ENCODE measurements at places on chromosomes 1 and 21.

GRCh38 chr1:52368383-52369172, 2.6 kb upstream of the CC2D1B start:
- DNase-seq, result peak; percentile 66

GRCh38 chr1:31795801-31796621, 19.8 kb downstream of the SPOCD1 start:
- no peak for DNase-seq

DNA sequence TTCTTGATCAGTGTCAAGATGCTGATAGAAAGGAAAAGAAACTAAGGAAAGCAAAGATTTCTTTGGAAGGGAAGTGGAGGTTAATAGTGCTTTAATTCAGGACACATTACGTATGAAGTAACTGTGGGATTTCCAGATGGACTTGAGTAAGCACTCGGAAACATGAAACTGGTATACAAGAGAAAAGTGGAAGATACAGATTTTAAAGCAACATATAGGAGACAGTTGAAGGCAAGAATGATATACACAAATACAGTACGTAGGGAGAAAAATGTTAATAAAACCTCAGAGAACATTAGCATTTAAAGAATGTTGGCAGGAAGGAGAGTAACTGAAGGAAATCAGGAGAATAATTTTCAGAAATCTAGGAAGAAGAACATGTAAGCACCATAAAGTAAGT, 730.9 kb upstream of the ADGRL2 start:
- no peak for DNase-seq

DNA sequence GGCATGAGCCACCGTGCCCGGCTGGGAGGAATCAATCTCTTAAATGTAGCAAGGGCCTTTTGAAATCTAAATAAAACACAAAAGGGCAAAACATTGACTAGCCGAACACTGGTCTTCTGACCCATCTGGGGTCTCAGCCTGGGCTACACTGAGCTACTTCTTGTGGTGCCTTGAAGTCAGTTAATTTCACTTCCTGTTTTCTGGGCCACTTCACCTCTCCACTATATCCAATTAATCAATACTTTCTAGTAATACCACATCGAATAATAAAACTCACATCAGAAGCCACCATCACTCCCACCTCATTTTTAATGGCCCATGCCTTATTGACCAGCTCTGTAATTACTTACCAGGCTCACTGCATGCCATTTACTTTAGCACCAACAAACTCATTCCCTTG, 138.0 kb upstream of the SAMSN1 start:
- DNase-seq, result no peak

GRCh38 chr1:31439276-31439675, 26.3 kb downstream of the SERINC2 start:
- DNase-seq, result no peak

All from activated T-helper 2 cell treated with anti-CD3 and anti-CD28 coated beads, Interferon-gamma antibody, Interleukin-2, Interleukin-4, amounts not matched to agents 10 μg/mL and 5 μg/mL and 100 μg/mL, durations not matched to agents 14 hours and 24 hours and 36 hours (primary cell).